ENCODE measurements at places on chromosomes 3 and 15.

GRCh38 chr3:64158334-64158733, 66.9 kb downstream of the PRICKLE2 start:
- no peak for DNase-seq

GRCh38 chr15:71224024-71224423, 108.8 kb downstream of the THSD4 start:
- no peak for DNase-seq

- DNase-seq = no peak
Observed at GRCh38 chr3:153963012-153963411, 158.2 kb upstream of the ARHGEF26 start.

DNA sequence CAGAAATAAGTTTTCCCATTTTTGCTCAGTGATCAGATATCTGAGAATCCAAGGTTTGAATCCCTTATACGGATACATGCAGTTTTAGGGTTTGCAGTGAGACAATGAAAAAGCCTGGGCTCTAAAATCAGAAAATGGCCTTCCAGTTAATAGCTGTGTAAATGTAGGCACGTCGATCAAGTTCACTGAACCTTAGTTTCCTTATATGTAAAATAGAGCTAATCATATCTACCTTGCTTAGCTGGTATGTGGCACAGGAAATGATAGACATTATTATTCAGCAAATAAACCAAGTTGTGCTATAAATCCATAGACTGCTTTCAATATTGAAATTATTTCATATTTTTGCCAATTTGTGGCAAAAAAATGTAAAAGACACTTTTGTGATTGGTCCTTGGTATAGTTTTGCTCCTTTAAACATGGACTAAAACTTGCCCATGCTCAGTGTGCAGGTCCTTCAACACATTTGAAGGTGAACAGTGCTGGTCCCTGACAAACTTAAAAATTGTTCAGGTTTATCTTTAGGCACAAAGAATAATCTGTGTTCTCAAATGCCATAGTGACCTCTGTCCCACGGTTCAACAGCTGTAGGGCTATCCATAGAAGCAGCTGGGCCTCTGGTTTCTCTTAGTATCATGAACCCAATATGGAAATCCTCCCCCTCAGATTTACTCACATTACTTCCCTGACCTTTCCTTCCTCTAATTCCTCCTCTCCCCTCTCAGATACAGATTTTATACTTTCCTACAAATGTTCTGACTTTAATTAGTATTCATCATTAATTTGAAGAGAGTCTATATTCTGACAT, 51.0 kb downstream of the CCDC54 start:
- no peak for DNase-seq

DNA sequence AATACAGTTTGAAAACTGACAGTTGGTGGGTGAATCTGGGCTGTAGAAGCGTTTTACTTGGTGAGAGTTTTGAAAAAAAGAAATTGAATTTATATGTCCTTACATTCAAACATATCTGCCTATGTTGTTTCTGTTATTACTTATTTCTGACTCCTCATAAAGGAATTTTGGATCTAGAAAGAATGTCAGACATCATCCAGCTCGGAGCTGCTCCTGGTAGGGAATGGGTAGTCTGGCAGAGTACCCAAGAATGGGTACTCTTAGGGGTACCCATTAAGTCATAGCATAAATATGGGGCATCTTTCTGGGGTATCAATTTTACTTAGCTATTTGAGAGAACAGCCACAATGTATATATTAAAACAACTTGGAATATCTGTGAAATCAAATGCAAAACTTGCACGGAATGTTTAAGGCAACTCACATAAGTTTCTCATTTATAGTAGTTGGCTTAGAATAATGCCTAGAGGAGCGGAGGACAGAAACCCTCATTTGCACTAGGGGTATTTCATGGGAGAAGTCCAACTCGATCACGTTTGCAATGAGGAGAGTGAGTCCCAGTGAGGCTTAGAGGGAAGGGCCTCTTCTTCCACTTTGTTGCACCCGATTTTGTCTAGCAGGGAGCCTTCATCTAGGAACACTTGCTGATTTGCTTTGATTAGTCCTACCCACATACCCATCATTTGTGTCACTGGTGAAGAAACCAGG, 2.4 kb upstream of the LARP6 start:
- no peak for DNase-seq

GRCh38 chr3:86976219-86976618, 14.7 kb downstream of the VGLL3 start:
- no peak for DNase-seq

DNA sequence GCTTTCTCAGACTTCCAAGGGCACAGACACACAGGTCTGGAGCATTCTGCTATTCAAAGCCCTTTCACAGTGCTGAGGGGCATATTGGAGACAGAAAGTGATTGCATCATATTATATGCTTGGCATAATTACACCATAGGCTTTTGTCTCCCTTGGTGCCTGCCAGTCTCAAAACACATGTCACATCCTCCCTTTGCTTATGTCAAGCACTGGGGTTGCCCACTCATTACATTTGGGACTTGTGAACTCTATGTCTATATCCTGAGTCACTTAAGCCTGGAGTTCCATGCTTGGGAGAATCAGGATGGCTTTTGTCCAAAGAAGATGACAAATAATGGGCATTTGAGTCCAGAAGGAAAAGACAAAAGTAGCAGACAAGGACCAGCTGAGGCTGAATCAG, 12.3 kb upstream of the PDZRN3 start:
- DNase-seq = no peak

DNA sequence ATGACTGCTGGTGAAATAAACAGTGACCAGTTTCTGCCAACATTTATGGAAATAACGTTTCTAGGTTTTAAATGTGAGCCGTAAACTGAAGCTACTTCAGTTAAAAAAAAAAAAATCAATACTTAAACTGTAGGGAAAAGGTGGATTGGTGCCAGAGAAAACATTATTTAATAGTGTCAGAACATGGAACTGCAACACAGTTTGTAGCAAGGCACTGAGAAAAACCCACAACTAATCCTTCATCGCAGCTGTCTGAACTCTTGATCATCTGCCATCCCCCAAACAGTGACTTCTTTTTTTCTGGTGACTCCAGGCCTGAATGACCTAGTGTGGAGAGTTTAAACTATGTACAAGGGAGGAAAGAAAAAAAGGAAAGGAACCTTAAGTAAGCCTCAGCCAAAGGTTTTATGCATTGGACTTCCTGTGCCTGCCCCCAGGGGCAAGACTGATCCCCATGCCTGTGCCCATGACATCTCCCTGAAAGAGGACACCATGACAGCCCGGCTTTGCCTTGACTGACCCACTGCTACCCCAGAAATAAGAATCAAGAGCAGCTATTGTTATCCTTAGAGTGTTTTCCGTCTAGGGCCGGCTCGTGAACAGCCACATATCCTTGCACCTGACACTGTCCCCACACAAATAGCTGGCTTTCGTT, 33.1 kb downstream of the CRTAP start:
- DNase-seq = no peak

DNA sequence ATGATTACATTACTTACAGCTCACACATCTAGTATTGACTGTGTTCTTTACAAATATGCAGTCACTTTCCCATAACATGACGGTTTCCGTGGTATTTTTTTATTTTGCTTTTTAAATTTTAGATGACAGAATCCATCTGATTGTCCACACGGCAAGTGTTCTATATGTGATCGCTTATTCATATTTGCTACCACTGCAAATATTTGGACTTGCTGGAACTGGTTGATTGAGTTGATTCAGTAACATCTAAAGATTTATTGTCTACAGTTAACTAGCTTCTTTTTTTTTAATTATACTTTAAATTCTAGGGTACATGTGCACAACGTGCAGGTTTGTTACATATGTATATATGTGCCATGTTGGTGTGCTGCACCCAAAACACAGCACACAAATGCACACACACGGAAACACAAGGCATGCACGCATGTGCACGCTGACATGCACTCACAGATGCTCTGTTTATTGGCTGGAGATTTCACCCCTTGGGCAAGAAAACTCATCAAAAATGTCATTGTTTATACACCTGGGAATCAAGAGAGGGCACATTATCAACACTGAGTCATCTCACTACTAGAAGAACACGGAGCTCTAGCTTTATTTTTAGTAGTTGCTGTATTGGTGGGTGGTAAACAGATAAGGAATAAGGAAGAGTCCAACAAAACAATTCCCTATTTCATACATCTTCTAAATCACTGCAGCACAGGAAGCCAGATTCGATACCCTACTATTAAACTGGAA, 16.4 kb downstream of the ARRDC4 start:
- DNase-seq = no peak

GRCh38 chr15:73389971-73390544, 21.3 kb upstream of the HCN4 start:
- DNase-seq = no peak

- DNase-seq = peak; percentile 51
Observed at GRCh38 chr3:186107215-186108105, 1.4 kb downstream of the ETV5 start.

- no peak for DNase-seq
Observed at GRCh38 chr3:49601358-49602048, 47.2 kb downstream of the BSN start.

- no peak for DNase-seq
Observed at GRCh38 chr15:85834651-85835050, 39.9 kb upstream of the KLHL25 start.

DNA sequence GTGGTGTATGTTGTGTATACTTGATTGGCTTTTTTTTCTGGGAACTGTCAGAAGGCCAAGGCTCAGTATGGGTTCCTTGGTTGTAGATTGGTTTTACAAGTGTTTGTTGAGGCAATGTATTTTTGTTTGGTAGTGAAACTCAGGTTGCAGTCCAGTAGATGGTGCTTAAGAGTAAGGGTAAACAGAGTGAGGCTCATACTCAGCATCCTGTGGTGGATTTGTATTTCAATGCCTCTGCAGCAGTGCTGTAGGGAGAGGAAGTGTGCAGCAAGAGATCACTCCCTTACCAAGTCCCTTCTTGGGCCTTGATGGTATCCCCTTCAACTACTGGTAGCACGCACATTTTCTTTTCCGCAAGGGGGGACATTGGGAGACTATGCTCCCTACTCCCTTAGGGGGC, 428.5 kb upstream of the CNTN3 start:
- DNase-seq = no peak

DNA sequence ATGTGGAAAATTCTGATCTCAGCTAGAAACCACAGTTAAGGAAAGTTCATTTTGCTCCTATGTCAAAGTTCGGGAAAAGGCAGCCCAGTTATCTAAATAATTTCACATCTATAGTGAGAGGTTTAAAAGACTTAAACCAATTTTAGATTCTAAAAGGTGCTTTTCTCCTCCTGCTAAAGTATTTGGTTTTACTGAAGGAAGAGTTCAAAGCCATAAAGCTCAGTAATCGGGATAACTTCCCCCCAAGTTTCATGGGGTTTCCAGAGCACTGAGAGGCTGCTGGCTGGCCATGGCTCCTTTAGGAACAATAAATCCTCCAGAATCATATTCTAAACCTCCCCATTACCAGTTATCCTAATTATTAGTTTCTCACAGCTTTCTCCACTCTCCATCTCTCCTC, 38.2 kb downstream of the ZIC4 start:
- DNase-seq = no peak

DNA sequence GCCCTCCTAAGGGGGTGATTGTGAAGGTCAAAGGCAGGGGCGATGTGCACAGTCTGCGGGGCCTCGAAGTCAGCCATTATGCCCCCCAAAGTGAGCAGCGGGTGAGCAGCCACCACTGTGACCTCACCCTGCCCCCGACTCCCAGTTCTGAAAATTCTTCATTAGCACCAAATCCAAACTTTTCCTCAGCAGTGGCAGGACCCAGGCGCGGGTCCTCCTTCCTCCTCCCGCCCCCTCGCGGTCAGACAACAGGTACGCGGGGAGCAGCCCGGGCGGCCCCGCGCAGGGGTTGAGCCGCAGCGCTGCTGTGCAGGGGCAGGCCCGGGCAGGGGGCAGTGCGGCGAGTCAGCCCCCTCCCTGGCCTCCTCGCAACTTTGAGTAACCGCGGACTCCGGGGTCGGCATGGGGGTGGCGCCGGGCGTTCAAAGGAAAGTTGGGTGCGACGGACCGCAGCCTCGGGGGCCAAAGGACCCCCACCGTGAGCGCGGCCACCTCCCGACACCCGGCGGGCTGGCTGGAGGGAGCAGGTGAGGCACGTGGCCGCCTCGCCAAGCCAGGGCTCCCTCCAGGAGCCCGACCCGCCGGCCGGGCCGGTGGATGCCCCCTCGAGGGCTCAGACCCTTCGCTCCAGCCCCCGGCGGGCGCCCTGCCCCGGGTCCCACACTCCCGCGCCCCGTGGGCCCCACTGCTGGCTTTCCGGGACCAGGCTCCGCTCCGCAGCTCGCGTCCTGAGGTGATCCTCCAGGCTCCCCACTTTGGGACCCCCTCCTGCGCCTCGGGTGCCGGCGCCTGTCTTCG, 49.4 kb upstream of the CCDC174 start:
- DNase-seq = no peak

DNA sequence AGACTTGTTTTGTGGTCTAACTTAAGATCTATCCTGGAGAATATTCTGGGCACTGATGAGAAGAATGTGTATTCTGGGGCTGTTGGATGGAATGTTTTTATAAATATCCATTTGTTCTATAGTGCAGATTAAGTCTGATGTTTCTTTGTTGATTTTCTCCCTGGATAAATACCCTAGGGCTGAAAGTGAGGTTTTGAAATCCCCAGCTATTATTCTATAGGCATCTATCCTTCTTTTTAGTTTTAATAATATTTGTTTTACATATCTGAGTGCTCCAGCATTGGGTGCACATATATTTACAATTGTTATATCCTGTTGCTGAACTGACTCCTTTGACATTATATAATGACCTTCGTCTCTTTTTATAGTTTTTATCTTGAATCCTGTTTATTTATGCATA, 42.9 kb downstream of the GALK2 start:
- DNase-seq = no peak

- peak; percentile 67 for DNase-seq
Observed at GRCh38 chr3:185983495-185984141, 45.8 kb upstream of the TRA2B start.

GRCh38 chr15:63596676-63597037, 530 bp upstream of the FBXL22 start:
- DNase-seq = no peak

GRCh38 chr3:182891364-182891763, 89.0 kb downstream of the DCUN1D1 start:
- no peak for DNase-seq

DNA sequence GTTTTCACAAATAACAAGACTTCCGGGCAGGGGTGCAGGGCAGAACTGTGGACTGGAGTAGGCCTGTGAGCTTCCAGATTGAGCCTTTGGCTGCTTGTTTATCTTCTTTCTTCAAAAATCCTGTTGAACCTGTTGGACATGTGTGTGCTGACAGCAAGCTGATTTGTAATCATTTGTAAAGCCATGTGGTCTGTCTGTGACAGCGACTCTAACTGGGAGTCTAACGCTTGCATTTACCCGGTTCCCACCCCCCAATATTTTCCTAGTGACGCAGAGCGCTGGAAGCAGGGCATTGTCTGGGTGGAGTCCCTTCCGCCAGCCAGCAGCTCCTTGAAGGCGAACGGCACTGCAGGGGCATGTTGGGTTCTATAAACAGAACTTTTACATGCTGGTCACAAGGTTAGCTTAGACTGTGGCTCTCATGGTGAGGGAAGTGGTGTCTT, 85.7 kb upstream of the MYZAP start:
- DNase-seq = no peak

- DNase-seq = no peak
Observed at GRCh38 chr3:169931747-169932520, 20.6 kb downstream of the SAMD7 start.

Measured in ovary (tissue), 10 donors.